Activated CD4-positive, CD25-positive, alpha-beta regulatory T cell treated with anti-CD3 and anti-CD28 coated beads, Interleukin-2, amount 50 U/mL, for 16 hours (primary cell): ENCODE measurements at places on chromosomes 3 and 15.

- DNase-seq = no peak
Observed at GRCh38 chr15:41669701-41670100, 9.5 kb downstream of the MGA start.

GRCh38 chr3:109050591-109051167 is 67.3 kb downstream of the MORC1 start:
- no peak for DNase-seq

DNA sequence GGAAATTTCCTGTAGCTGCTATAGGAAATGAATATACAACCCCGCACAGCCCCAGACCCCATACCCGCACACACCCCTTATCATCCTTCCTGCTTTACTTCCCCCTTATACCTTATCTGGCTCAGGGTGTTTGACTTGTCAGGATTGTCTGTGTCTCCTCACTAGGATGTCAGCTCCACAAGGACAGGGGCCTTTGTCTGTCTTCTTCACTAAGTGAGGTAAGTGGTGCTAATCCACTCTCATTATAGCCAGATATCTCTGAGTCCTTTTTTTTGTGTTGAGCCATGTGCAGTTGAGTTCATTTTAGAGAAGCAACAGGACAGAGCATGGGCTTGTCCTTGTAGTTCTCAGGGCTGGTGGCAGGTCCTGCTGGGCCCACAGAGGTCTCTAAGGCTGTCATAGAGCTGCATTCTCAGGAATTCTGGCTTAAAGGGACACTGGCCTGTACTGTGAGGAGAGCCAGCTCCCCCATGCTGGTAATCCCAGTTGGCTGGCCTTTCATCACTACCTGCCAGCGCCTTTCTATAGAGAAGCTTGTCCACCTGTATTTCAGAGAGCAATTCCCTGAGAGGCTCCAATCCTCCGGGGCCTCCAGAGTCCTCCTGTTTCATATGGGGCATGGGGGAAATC is 9.0 kb downstream of the KY start:
- DNase-seq = no peak

DNA sequence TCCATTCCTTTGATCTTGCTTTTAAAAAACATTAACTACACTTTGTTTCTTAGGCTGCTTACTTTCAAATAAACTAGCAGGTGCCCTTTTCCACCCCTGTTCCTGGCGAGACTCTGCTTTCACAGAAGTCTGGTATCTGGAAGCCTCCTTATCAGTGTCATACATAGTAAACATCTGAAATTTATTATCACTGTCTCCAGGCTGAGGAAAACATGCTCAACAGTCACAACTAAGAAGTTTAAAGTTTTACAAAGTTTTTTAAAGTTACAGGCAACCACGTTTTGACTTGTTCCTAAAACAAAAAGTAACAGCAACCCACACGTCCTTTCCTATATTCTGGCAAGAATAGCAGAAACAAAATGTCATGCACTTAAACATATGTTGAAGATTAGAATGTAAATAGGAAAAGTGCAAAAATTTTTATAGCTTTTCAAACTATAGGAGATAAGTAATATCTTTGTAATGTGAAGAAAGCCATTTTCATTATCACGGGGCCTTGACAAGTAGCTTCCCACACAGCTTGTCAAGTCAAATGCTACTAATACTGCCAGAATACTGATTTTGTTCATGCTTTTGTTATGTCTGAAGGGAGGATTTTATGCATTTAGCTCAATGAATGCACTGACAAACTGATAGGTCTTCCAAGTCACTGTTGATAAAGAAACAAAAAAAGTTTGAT is 275.2 kb upstream of the KCNMB2 start:
- DNase-seq = no peak

GRCh38 chr3:74527566-74527965 is 86.9 kb downstream of the CNTN3 start:
- no peak for DNase-seq

GRCh38 chr15:35208353-35208752 is 123.3 kb upstream of the NANOGP8 start:
- no peak for DNase-seq

DNA sequence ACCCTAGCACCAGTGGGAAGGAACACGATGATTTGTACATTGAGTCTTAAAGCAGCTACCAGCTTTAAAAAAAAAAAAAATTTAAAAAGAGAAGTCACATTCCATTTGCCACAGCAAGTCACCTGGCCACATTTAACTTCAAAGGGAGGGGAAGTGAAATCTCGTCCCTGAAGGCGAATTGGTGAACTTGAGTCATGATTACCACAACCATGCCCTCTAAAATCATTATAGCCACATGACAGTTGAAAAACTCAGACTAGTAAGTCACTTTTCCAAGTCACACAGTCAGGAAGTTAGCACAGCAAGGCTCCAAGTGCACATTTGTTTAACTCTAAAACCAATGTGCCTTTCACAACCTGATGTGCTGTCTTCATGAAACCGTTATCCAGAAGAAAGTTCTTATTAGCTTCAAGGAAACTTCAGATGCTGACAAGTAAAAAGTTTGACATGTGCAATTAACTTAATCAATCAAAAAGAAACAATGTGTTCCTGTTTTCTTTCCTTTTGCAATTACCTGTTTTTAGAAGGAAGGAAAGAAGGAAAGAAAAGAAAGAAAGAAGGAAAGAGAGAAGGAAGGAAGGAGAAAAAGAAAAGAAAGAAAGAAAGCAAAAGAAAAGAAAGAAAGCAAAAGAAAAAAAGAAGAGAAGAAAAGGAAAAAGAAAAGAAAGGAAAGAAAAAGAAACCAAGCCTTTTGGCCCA is 8.3 kb upstream of the THSD4 start:
- DNase-seq = no peak

- DNase-seq = no peak
Observed at GRCh38 chr3:135311699-135312098, 516.6 kb downstream of the EPHB1 start.

- DNase-seq = no peak
Observed at GRCh38 chr15:71780115-71780976, 30.0 kb upstream of the NR2E3 start.

GRCh38 chr3:78398401-78398800 is 1358.5 kb downstream of the ROBO2 start:
- no peak for DNase-seq

GRCh38 chr15:70513819-70514218 is 249.5 kb downstream of the UACA start:
- DNase-seq = no peak

DNA sequence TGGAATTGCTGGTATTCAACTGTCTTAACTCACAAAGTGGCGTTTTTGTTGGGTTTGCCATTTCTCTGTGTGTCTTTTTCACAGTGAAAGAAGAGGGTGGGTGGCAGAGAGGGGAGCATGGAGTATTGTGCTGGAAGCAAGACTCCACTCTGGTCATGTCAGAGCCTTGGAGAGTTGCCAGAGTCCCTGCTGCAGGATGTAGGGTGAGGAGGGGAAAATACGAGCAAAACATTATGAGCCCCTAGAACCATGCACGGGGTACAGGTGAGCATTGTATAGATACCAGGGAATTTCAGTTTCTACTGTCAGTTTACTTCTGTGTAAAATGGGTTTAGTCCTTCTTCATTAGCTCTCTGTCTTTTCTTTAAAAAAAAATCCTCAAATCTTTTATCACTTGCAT is 249.9 kb downstream of the CACNA2D3 start:
- no peak for DNase-seq

DNA sequence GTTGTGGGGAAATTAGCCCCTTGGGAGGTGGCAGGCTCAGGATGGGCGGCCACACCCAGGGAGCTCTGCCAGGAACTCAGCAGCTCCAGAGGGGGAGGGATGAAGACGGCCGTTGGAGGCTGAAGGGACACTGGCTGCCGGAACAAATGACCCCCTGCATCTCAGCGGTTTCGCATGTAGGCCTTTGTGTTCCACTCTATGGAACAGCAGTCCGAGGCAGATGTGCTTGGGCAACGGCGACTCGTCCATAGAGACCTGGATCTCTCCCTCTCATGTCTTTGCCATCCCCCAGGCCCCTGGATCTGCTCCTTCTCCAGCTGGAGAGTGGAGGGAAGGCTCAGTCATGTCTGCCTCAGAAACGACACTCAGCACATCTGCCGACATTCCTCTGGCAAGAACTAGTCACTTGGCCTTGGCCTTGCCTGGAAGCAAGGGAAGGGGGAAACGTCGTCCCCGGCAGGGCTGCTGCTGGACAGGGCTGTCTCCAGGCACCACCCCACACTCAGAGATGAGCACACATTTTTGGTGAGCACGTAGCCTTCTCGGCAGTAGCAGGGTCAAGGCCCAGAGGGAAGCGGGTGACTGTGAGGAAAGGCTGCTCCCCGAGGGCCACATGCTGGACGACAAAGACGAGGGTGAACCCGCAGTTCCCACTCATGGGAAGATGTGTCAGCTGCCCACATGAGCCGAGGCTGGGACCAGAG is 83.8 kb downstream of the ASB7 start:
- no peak for DNase-seq

GRCh38 chr15:81865850-81866537 is 179.8 kb downstream of the MEX3B start:
- no peak for DNase-seq

DNA sequence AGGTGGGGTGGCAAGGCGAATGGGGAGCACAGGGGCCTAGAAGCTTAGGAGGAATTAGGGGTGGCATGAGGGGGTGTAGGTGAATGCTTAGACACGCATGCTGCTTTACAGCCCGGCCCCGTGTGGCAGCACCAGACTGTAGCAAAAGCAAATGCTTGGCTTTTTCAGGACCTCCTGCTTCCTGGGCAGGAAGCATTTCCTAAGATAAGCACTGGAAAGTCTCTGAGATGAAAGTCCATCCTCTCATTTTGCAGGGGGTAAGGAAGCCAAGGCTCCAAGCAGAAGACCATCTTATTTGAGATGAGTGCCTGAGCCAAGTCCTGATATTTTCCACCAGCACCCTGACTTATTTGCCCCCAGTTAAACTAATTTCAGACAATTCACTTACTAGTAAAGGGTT is 12.9 kb downstream of the SSUH2 start:
- DNase-seq = no peak

- DNase-seq = no peak
Observed at GRCh38 chr3:8423307-8423706, 78.3 kb upstream of the LMCD1 start.

DNA sequence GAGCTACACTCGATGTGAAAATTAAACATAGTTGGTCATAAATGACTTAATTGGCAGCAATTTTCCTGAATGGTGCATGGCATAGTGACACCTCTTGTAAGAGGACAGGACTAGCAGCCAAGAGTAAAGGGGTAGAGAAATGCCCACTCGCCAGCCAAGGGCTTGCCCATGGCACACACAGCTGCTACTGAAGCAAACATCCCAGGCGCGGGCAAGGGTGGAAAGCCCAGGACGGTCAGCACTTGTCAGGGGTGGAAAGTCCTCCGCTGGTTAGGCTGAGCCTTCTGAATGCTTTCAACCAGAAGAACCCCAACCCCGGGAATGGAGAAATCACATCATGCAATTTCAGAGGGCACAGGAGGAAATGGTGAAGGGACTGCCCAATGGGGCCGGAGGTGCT is 31.6 kb downstream of the BDH1 start:
- DNase-seq = no peak

- no peak for DNase-seq
Observed at GRCh38 chr3:58464866-58465265, 27.0 kb upstream of the KCTD6 start.

DNA sequence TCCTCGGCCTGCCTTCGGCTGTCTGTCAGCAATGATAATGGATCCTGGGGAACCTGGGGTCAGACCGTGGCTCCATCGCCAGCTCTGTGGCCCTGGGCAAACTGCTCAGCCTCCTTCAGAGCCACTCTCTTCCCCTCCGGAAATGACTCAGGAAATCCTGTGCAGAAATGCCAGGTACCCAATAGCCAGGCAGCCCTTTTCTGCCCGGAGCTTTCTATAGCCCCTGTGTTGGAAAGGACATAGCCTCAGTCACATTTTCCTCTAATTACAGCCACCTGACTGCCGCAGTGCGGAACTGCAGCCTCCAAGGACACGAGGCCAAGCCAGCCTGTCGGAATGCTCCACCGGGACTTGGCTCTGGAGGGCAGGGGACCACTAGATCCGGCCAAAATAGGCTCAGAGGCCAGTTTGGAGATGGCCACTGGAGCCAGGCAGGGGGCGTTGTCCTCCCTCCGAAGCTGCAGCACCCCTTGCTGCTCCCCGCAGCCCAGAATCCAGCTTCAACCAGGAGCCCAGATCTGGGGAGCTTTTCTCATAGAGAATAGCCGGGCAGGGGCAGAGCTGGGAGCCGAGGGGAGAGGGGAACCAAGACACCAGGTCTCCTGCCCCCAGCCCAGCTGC is 11.6 kb upstream of the ZXDC start:
- no peak for DNase-seq

DNA sequence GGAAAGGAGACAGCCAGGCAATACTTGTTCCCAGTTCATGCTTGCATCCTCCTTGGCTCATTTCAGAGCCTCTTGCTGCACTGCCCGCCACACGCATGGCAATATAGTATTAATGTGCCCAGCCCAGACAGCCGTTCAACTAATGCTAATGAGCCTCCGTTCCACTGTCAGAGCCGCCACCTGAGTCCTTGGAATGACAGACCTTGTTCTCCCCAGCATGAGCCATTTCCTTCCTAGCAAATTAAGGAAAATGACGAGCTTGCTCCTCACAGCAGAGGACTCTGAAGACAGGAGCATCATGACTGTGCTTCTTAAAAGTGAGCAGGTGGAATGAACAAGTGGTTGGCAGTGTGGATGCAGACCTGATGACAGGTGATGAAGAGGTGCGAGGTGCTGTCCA is 10.8 kb upstream of the LRRC15 start:
- DNase-seq = no peak

GRCh38 chr3:27174530-27174929 is 194.7 kb downstream of the NEK10 start:
- DNase-seq = no peak

GRCh38 chr15:29048011-29048410 is 162.2 kb downstream of the APBA2 start:
- DNase-seq = no peak

GRCh38 chr3:78741066-78741645 is 1026.6 kb downstream of the ROBO1 start:
- no peak for DNase-seq

- DNase-seq = no peak
Observed at GRCh38 chr3:172118019-172118418, 78.6 kb downstream of the FNDC3B start.

- DNase-seq = no peak
Observed at GRCh38 chr3:148757238-148758215, 59.8 kb downstream of the AGTR1 start.

GRCh38 chr15:56988219-56988618 is 69.8 kb downstream of the TCF12 start:
- no peak for DNase-seq

- DNase-seq = no peak
Observed at GRCh38 chr3:42588625-42589024, 2.0 kb upstream of the SS18L2 start.

DNA sequence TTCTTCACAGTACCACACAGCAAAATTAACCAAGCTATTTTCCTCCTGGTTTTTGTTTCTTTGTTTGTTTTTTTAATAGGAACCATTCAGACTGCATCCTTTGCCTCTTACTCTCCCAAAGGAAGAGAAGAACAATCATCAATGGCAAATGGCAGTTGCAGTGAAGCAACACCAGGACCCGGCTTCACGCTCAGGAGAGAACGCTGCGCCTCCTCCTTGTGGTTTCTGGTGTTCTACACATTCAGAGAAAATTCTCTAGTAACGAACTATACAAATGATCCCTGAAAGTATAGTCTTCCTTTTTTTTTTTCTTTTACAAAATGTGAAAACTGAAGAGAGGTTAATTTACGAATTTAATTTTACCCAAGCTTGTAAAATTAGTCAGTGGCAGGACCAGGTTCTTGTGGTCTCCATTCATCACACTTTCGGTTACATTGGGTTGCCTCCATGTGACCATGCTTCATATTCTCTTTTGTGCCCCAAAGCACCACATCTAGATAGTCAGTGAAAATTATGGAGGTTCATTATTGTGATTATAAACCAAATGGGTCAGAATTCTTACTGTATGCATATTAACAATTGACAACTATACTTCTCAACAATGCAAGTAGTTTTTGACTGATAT is 10.6 kb upstream of the MINDY2 start:
- DNase-seq = no peak
